ENCODE measurements at places on chromosomes 7 and 10. TPM values are rescaled to one million over a fixed set of nuclear protein-coding genes. Genes with fewer than 3 reads are reported as not detected.

The LRIT1 gene
- not detected for polyA plus RNA-seq

The TAS2R5 gene
- 0.81 TPM for polyA plus RNA-seq

The NEUROD6 gene
- not detected for polyA plus RNA-seq

The TDRD1 gene
- not detected for polyA plus RNA-seq

The VENTX gene
- polyA plus RNA-seq: not detected

The SPAM1 gene
- not detected for polyA plus RNA-seq

The NPY gene
- 0.32 TPM for polyA plus RNA-seq

The WEE2 gene
- not detected for polyA plus RNA-seq

The PHYHIPL gene
- polyA plus RNA-seq: not detected

The ASB10 gene
- not detected for polyA plus RNA-seq

GRCh38 chr10:79390551-79391229 lies 43.4 kb downstream of the PPIF start:
- DNase-seq: no peak

DNA sequence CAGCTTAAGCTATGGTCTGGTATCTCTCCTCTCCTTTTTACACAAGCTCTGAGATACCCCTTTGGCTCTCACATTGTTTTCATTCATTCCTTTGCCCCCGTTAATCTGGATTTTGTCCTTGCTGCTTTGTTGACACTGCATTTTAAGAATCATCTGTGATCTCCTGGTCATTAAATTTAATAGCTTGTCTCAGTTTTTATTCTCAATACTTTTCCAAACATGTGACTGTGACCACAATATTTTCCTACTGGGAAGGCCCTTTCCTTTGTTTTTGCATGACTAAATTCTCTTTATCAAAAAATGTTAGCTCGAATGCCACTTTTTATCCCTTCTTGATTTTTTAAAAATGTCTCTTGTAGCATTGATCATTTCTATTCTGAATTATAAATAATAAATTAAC lies 171.2 kb downstream of the SUGCT start:
- no peak for DNase-seq

GRCh38 chr7:90269163-90269562 lies 24.2 kb downstream of the CFAP69 start:
- no peak for DNase-seq

DNA sequence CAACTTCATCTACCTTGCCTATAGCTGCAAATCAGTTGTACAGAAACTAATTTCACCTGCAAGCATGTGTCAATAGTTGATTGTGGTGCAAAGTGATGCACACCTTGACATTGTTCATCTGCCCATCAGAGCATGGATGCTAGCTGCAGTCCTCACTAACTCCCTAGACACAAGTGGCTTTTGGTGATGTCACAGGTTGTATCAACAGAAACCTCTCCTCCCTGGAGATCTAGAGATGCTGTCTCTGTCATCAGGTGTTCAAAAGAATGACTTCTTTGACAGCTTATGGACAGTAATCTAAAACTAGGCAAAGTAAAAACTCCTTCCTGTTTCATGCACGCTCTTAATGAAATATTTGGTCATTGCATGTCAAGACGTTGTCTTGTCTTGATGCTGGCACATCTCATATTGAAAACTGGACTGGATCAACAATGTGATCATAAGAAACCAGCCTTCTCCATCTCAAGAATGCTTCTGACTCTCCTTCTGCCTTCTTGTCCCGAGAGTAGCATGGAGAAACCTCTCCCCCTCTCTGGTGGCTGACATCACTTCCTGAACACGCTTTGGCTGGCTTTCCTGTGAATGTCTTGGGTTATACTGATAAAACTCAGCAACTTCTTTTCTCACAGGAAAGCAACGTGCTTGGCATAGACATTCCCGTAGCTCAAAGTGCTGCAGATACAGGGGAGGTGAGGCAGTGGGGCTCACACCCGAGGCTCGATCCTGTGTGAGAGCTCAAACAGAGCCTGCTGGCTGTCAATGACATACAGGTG lies 176.2 kb upstream of the CDCA7L start:
- no peak for DNase-seq

DNA sequence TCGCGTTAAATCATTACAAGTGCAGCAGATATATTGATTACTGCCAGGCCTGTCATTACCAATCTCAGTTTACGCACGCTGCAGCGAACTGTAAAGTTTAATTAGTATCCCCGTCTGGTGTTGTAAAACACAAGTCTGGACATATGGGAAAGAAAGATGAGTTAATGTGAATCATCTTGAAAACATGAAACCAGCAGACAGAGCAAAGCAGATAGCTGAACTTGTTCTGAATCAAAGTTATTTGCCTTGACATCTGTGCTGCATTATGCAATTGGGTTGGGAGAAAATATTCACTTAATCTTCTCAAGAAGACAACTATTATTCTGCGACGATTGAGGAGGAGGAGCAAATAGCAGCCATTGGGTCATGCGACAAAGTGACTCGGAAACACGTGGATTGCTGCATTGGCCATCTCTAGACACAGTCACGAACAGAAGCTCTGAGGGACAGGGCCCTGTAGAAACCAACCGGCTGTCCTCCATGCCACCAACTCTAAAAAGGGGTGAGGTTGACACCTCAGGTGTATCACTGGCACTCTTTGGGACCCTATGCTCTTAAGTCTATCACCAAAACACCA lies 156.3 kb upstream of the C7orf33 start:
- no peak for DNase-seq

DNA sequence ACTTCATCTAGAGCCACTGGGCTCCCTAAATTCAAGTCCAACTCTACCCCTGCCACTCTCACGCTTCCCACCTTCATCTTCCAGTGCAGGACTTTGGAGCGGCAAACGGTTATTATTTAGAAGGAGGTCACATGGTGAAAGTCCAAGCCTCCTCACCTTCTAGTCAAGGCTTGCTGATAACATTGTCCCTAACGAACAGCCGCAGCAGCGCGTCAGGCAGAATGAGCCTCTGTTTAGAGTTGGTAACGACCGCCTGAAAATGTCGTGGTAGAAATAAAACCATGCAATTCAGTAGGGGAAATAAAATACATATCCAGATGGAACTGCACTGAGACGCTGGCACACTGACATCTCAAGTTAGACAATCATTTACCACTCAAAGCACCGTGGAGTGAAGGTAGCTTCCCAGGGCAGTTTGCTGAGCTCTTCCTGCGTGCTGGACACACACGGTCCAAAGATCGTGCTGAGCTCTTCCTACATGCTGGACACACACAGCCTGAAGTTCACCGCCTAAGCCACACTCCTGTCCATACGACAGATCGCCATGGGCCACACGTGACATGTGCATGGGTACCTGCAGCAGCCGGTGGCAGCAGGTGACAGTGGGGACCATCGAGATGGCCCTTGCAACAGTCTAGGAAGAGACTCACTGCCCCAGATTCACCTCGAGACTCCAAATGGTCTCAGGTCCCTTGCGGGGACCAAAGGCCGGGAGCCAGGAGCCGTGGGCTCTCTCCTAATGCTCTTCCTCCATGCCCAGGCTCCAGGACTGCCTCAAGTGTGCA lies 323.5 kb downstream of the PTPRN2 start:
- no peak for DNase-seq

GRCh38 chr7:48311464-48312100 lies 140.3 kb downstream of the ABCA13 start:
- DNase-seq: no peak

DNA sequence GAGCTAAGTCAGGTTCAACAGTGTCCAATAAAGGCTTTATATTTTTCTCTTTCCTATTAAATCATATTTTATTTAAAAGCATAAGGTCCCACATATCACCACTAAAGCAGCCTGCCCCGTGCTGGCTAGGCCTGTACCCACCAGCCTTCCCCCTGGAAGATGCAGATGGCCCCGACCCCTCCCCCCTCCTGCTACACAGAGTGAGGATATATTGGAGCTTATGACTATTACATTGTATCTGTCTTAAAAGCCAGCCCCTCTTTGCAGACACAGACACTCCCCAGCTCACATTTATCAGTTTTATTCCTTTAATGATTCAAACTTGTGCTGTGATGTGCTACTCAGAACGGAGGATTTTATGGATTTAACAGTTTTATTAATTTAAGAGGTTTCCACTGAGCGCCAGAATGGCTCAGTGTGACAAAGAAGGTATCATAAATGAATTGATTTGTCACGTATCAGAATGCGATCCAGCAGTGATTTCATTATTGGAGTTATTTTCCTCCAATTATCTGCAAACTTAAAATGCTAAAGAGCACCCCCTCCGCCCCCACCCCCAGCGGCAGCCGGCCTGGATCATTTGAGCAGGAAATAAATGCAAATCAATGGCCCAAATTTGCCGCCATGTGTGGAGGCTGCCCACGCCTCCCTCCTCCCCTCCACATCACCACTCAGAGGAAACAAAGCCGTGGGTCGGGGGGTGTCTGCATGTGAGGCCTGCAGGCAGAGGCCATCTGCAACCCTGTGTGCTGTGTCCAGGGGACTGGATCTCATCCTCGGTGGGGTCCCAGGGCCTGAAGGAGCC lies 72.6 kb upstream of the ZMIZ1 start:
- no peak for DNase-seq

GRCh38 chr7:100583132-100584053 lies 2.5 kb downstream of the LRCH4 start:
- no peak for DNase-seq

GRCh38 chr7:50792342-50793119 lies 9.8 kb upstream of the GRB10 start:
- no peak for DNase-seq

DNA sequence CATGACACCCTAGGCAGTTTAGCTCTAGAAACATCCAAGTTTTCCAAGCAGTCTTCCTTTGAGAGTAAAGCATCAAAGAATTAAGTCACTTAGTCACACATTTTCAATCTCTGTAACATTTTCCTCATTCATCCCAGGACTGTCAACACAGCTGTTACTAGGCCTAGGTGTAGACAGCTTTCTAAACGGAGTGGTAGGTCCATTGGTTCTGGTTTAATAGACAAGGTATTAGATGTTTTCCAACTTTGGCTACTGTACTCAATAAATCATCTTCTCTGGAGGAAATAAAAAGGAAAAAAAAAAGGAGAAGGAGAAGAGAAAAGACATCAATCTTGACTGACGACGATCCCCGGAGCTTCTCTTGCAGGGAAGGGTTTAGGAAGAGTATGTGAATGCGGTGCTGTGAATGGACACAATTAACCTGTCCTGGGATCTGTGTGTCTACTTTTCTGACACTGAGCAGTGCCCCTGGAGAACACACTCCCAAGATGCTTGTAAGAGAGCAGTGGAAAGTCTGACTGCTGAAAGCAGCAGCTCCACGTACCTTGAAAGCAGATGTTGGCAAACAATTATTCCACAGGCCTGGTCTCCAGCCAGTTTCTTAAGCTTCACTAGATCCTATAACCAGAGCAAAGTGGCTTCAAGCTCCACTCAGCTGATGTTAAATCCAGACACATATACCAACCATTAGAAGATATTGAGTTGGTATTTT lies 59.1 kb downstream of the CXCL12 start:
- DNase-seq: no peak

DNA sequence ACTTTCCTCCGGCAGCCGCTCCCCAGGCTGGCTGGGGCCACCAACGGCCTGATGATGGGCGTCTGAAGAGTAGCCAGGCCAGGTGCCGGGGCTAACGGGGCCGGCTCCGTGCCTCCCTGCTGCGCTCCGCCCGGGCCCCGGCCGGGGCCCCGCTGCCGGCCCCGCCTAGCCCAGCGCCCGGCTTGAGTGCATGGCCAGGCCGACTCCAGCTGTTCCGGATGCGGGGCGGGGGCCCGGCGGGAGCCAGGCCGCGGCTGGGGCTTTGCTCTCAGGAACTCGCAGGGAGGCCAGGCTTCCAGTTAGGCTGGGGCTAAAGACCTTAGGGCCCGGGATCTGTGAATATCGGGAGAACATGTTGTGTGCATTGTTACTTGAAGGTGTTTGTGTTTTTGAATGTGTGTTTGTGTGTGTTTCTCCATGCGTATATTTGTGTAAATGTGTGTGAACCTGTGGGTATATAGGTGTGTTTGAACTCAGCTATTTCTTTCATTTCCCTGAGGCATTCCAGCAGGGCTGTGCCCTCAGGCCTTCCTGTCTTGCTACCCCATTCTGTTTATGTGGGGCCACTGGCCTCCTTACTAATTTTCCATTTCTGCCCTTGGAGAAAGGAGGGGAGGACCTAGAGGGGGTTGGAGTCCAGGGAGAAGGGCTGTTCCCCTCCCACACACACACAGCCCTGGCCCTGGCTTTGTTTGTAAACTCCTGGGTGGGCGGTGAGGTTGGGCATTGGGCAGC lies 1.1 kb upstream of the LBX1 start:
- no peak for DNase-seq

- no peak for DNase-seq
Measured at GRCh38 chr7:92766461-92767003, 69.8 kb downstream of the CDK6 start.

- DNase-seq: no peak
Measured at GRCh38 chr10:95404462-95404858, 113.7 kb upstream of the PDLIM1 start.

GRCh38 chr10:48332166-48332870 lies 25.8 kb downstream of the MAPK8 start:
- no peak for DNase-seq

- no peak for DNase-seq
Measured at GRCh38 chr7:100895956-100896731, 456 bp upstream of the ACHE start.

DNA sequence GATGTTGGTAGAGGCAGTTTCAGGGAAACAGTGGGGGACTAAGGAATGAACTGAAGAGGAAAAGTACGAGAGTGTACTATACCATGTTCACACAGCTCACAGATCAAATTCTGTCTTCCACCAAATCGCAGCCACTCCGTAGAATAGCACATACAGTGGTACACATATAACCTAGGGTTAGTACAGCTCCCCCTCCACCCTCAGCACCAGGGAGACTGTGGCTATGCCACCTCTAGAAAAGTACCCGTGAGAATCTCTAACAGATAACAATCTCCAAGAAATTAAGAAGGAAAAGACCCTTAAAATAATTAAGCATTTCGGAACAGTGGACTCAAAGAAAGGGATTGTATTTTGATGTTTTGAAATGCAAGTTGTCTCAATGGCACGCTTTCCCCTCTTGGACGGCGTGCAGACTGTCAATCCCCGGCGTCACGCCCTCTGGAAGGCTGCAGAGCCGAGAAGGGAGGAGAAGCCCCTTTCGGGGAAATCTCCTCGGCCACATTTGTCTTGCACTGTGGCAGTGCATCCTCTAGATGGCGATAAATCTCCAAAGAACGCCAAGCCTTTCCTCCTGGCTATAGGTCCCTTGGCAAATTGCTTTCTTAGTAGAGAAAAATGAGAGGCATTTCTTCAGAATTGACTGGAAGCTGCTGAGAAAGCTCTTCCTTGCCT lies 345.0 kb downstream of the REEP3 start:
- no peak for DNase-seq

GRCh38 chr10:58741673-58742072 lies 229.0 kb downstream of the BICC1 start:
- DNase-seq: no peak

GRCh38 chr10:102619281-102619981 lies 24.8 kb upstream of the TRIM8 start:
- DNase-seq: no peak

GRCh38 chr7:141076377-141076776 lies 2.5 kb downstream of the TMEM178B start:
- no peak for DNase-seq
